Stomach (tissue), 19 donors: ENCODE measurements at places on chromosomes 16 and 17.
A peak's percentile ranks its signal among the peaks of the same experiment; 100 is the strongest.

DNA sequence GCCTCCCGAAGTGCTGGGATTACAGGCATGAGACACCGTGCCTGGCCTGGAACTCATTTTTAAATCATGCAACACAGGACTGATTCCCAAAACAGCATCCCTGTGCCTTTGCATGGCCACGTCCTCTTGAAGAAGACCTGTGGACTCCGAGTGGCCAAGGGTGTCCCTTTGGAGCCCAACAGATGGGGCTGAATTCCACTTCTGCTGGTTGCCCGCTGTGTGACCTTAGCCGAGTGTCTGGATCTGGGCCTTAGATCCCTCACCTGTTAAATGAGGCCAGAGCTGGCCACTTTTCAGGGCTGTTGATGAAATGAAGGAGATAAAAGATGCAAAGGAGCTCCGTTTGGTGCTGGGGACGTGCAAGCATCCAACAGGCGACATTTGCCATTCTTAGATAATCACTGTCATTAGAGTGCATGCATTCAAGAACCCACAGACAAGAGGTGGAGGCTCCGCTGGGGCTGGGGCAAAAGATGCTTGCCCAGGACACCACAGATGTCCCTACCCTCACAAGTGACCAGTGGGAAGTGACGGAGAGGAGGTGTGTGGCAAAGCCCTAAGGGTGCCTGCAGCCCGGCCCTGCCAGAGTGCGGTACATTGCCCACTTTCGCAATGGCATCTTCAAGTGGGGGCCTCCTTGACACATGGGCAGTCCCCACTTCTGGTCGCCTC lies 354.1 kb upstream of the TNRC6C start:
- H3K4me3 ChIP-seq: no peak overlapping the region

DNA sequence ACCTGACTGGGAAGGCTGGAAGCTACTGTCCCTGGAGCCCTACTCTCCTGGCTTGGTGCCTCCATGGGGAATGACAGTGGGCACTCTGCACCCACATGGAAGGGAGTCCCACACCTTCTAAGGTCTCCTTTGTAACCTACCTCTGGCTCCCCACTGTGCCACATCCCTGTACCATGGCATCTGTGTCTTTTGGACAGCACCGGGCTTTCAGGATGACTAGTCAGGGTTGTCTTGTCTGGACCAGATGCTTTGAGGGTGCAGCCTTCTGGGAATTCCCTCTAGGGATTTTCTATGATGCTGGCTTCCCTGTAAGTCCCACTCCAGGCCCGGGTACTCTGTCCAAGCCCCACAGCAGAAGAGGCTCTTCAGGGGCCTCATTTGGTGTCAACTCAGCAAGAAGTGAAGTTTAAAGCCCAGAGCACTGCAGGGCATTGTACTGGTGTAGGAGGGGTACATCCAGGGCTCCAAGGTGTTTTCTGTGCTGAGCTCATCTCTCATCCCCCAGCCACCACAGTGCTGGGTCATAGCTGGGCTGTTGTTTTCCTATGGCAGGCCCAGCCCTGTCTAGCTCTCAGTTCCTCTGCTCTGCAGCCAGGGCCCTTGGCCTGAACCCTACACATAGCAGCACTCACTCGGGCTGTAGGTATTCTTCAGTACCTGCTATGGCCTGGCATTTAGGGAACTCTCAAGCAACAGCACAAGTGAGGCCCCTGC lies 255.3 kb downstream of the CPPED1 start:
- H3K36me3 ChIP-seq: no peaks in the 10 kb centered on the region
- no peak for DNase-seq
- H3K4me3 ChIP-seq: no peak overlapping the region
- no peak overlapping the region for H3K27ac ChIP-seq

- H3K27me3 ChIP-seq: no peaks in the 10 kb centered on the region
- DNase-seq: peak; percentile 72
- no peak overlapping the region for H3K4me3 ChIP-seq
- peaks cover 31% of the 10 kb centered on the region for H3K4me1 ChIP-seq
These were observed 60.6 kb downstream of the SCNN1B start for GRCh38 chr16:23362460-23363317.

- H3K4me3 ChIP-seq: no peak overlapping the region
- no peak overlapping the region for H3K27ac ChIP-seq
- H3K36me3 ChIP-seq: no peaks in the 10 kb centered on the region
- no peak for DNase-seq
- no peaks in the 10 kb centered on the region for H3K27me3 ChIP-seq
These were observed 151.6 kb downstream of the ABCC12 start for GRCh38 chr16:48004141-48004695.

- peaks cover 26% of the 10 kb centered on the region for H3K36me3 ChIP-seq
- peaks cover 34% of the 10 kb centered on the region for H3K4me1 ChIP-seq
- peak; percentile 34 for DNase-seq
- H3K27me3 ChIP-seq: no peaks in the 10 kb centered on the region
- H3K4me3 ChIP-seq: no peak overlapping the region
- no peak overlapping the region for H3K27ac ChIP-seq
These were observed 48.1 kb downstream of the TEX2 start for GRCh38 chr17:64214950-64215349.

DNA sequence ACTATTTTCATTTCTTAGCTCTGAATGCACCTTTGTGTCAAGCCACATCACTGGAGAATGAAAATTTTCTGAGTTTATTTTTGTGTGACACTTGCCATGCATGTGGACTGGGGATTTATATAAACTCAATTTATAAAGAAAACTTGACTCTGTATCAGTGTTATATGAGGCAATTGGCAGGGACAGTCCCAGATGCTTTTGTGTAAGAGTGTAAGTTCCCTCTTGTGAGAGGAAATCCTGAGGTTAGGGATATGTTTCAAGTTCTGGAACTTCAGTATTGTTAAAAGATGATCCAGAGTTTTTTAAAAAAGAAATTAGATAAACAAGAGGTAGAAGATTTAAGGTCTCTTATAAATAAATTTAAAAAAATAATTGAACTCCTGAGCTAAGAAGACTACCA lies 10.9 kb upstream of the CCL8 start:
- no peak overlapping the region for H3K4me3 ChIP-seq
- H3K4me1 ChIP-seq: peaks cover 16% of the 10 kb centered on the region
- H3K36me3 ChIP-seq: no peaks in the 10 kb centered on the region
- peaks cover 6% of the 10 kb centered on the region for H3K27me3 ChIP-seq
- DNase-seq: no peak

DNA sequence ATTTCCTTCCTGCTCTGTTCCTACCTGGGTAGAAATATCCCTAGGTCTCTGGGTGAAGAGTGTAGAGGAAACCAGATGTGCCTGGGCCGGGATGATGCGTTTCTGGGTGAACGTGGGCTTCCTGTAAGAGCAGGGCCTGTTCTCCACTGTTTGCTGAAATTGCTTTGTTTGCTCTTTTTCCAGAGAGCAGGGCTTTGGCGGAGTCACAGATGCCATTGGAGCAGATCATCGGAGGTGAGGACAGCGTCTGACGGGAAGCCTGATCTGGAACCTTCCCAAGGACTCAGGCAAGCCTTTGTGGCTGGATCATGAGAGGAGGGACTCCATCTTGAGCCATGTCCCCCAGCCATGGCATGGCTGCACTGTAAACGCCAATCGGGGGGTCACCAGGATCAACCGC lies 15.4 kb downstream of the DHODH start:
- H3K36me3 ChIP-seq: peaks cover 86% of the 10 kb centered on the region
- H3K27ac ChIP-seq: no peak overlapping the region
- DNase-seq: no peak
- H3K27me3 ChIP-seq: no peaks in the 10 kb centered on the region

GRCh38 chr16:456891-457483 lies 31.5 kb downstream of the RAB11FIP3 start:
- DNase-seq: peak; percentile 30
- no peaks in the 10 kb centered on the region for H3K36me3 ChIP-seq
- H3K27ac ChIP-seq: peak overlapping the region; percentile 33
- H3K4me1 ChIP-seq: peaks cover 27% of the 10 kb centered on the region
- H3K4me3 ChIP-seq: no peak overlapping the region
- H3K27me3 ChIP-seq: no peaks in the 10 kb centered on the region

GRCh38 chr16:67881621-67882161 lies 3.0 kb upstream of the NRN1L start:
- peaks cover 12% of the 10 kb centered on the region for H3K4me1 ChIP-seq
- peaks cover 99% of the 10 kb centered on the region for H3K36me3 ChIP-seq
- no peak overlapping the region for H3K4me3 ChIP-seq
- H3K27me3 ChIP-seq: no peaks in the 10 kb centered on the region
- H3K27ac ChIP-seq: no peak overlapping the region
- DNase-seq: no peak

DNA sequence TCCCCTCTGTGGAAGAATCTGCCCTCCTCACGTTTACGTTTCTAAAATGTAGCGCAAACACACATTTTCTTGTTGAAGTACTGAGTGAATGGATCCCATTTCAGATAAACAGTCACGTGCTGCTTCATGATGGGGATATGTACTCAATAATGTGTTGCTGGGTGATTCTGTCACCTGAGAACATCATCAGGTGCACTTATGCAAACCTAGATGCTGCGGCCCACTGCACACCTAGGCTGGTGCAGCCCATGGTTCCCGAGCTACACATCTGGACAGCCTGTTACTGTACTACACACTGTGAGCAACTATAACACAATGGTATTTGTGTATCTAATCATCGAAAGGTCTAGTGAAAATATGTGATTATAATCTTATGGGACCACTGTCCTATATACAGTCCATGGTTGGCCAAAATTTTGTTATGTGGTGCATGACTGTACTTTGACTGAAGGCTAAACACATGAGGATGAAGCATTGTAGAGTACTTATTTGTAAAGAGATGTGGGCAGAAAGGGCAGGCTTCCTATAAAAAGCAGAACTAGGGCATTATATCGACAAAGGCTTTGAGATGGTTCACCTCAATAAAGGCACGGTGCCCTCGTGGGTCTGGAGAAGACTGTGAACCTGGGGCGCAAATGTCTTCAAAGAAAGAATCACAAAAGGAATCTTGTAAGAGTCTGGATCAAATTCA lies 26.3 kb downstream of the MARF1 start:
- no peak overlapping the region for H3K27ac ChIP-seq
- peaks cover 100% of the 10 kb centered on the region for H3K36me3 ChIP-seq
- no peak overlapping the region for H3K4me3 ChIP-seq
- no peaks in the 10 kb centered on the region for H3K4me1 ChIP-seq
- no peak for DNase-seq

DNA sequence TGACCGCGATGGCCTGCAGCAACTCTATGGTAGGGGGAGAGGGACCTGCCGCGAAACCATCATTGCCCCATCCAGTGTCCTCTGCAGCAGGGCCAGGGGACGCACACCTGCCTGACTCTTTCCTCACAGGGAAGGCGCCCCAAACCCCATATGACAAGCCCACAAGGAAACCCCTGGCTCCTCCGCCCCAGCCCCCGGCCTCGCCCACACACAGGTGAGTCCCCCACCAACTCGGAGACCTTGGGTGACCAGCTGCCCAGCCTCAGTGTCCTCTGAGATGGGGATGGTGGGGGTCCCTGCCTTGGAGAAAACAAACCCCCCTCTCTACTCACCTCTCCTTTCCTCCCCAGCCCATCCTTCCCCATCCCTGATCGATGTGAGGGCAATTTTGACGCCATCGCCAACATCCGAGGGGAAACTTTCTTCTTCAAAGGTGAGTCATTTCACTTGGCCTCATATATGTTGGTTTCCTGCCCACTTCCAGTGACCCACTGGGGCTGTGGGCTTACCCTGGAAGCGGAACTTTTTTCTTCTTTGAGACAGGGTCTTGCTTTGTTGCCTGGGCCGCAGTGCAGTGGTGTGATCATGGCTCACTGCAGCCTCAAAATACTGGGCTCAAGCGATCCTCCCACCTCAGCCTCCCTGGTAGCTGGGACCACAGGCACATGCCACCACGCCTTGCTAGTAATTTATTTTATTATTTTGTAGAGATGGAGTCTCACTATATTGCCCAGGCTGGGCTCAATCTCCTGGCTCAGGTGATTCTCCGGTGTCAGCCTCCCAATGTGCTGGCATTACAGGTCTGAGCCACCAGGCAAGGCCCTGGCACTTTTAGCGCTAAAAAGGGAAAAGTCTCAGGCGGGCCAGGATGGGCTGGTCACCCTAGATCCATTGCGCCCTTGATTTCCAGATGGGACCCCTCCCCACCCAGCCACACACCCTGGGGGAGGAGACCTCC lies 8.0 kb upstream of the IL32 start:
- no peaks in the 10 kb centered on the region for H3K36me3 ChIP-seq
- peaks cover 8% of the 10 kb centered on the region for H3K27me3 ChIP-seq
- peak overlapping the region; percentile 85 for H3K27ac ChIP-seq
